ENCODE measurements at places on chromosomes 1 and 21. TPM values are rescaled to one million over a fixed set of nuclear protein-coding genes. Genes with fewer than 3 reads are reported as not detected.

GRCh38 chr1:59484096-59484495 is 187.2 kb downstream of the FGGY start:
- H3K27me3 ChIP-seq: no peaks in the 10 kb centered on the region
- peaks cover 55% of the 10 kb centered on the region for H3K4me1 ChIP-seq
- DNase-seq: peak; percentile 85
- H3K4me3 ChIP-seq: no peak overlapping the region
- H3K27ac ChIP-seq: peak overlapping the region; percentile 55

DNA sequence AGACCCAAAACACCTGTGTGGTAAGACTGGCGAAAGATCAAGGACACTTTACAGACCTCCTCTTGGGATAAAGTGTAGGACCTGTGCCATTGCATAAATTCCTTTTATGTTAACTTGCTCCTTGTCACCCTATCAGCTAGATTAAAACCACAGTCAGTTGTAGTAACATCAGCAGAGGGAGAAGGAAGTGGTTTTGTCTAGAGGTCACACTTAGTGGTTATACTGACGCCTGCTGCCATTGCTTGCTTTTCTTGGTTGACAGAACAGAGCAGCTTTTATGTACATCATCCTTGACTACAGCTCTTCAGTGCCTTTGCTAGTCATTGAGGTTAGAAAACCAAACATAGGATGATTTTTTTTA is 101.4 kb downstream of the PBX1 start:
- no peaks in the 10 kb centered on the region for H3K27me3 ChIP-seq
- H3K4me3 ChIP-seq: peak overlapping the region; percentile 38
- no peaks in the 10 kb centered on the region for H3K36me3 ChIP-seq

DNA sequence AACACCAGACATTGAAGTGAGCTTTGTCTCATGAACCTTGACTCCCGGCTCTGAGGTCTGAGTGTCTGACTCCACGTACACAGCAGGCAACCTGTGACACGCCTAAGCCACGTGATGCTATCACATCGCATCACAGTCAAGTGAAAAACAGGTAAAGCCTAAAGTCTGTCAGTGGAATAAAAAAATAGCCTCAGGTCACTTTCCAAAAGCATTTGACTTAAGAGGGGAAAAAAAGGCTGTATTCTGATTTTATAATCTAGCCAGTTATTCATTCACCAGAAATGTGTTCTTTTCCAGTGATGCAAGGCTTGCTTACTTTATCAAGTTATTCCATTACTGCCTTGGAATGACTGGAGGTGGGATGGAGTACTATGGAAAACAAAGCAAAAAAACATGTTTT is 163.2 kb upstream of the HMCN1 start:
- peaks cover 10% of the 10 kb centered on the region for H3K4me1 ChIP-seq
- no peaks in the 10 kb centered on the region for H3K36me3 ChIP-seq
- H3K4me3 ChIP-seq: no peak overlapping the region
- H3K27me3 ChIP-seq: no peaks in the 10 kb centered on the region
- H3K27ac ChIP-seq: no peak overlapping the region

- no peaks in the 10 kb centered on the region for H3K4me1 ChIP-seq
- H3K36me3 ChIP-seq: no peaks in the 10 kb centered on the region
These were observed 591.0 kb downstream of the PTPRU start for GRCh38 chr1:29827237-29827750.

GRCh38 chr1:36559061-36559460 is 76.3 kb upstream of the CSF3R start:
- peaks cover 39% of the 10 kb centered on the region for H3K27me3 ChIP-seq
- H3K27ac ChIP-seq: no peak overlapping the region
- no peak overlapping the region for H3K4me3 ChIP-seq
- DNase-seq: no peak

- H3K27ac ChIP-seq: no peak overlapping the region
- H3K36me3 ChIP-seq: no peaks in the 10 kb centered on the region
- H3K4me3 ChIP-seq: no peak overlapping the region
- H3K27me3 ChIP-seq: no peaks in the 10 kb centered on the region
These were observed 167.7 kb downstream of the PLPP3 start for GRCh38 chr1:56411484-56412180.

- no peaks in the 10 kb centered on the region for H3K36me3 ChIP-seq
- peak overlapping the region; percentile 99 for H3K27ac ChIP-seq
- peaks cover 36% of the 10 kb centered on the region for H3K4me1 ChIP-seq
- H3K27me3 ChIP-seq: no peaks in the 10 kb centered on the region
- H3K4me3 ChIP-seq: peak overlapping the region; percentile 25
These were observed 22.1 kb upstream of the EYA3 start for GRCh38 chr1:28110555-28110954.

DNA sequence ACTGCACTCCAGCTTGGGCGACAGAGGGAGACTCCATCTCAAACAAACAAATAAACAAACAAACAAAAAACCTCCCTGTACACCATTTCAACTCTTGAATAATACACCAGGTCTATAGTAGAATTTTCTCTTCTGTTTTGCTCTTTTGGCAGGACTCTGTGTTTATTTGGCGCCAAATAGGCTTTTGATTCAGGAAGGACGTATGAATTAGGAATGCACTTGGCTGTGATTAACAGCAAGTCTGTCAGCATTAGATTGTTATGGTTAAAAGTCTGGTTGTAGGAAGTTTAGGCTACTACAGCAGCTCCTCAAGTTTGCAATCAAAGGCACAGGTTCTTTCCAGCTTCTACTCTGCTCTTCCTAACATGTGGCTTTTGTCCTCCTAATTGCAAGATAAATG is 113.8 kb upstream of the KCNK1 start:
- H3K27me3 ChIP-seq: no peaks in the 10 kb centered on the region
- no peaks in the 10 kb centered on the region for H3K4me1 ChIP-seq
- H3K27ac ChIP-seq: no peak overlapping the region
- H3K4me3 ChIP-seq: no peak overlapping the region
- DNase-seq: no peak

- no peak overlapping the region for H3K4me3 ChIP-seq
- H3K36me3 ChIP-seq: no peaks in the 10 kb centered on the region
- no peak for DNase-seq
- no peak overlapping the region for H3K27ac ChIP-seq
- no peaks in the 10 kb centered on the region for H3K4me1 ChIP-seq
These were observed 528.9 kb downstream of the OMA1 start for GRCh38 chr1:58017641-58018040.

SDHB gene
- total RNA-seq: 336 TPM

All from PC-3 (cell line).